ENCODE measurements at places on chromosomes 16 and 17. TPM values are rescaled to one million over a fixed set of nuclear protein-coding genes. Genes with fewer than 3 reads are reported as not detected.
A peak's percentile ranks its signal among the peaks of the same experiment; 100 is the strongest.

DNA sequence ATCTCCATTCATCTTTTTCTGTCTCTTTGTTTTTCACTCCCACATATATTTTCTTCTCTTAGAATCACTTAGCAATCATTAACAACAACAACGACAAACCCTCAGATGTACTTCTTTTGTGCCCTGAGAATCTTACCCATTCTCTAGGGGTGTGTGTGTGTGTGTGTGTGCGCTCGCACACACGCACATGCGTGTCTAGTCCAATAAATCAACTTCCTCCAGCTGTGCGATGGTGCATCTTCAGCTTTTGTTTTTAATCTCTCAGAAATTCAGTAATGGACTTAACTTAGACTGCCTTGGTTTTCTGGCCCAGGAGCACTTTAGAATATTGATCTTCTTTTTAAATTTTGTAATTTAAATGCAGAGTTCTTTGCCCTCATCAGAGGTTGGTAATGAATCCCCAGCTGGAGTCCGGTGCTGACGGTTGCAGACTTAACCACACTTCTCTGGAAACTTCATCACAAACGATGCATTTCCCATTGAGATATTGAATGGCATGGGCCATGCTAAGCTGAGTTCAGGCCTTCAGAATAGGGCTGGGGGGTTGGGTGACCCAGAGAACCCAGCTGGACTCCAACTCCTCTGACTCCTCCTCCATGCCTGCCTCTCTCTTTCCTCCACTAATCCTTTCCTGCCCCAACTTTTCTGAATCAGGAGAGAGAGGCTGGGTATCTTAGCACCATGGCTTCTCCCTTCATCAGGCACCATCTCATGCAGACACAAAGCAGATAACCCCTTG is 193.9 kb downstream of the ZNF18 start:
- no peak for DNase-seq

GRB7 gene
- total RNA-seq: 19.3 TPM

- DNase-seq: no peak
Measured at GRCh38 chr16:84459533-84459894, 44.9 kb downstream of the MEAK7 start.

GRCh38 chr16:24988593-24989338 is 26.4 kb downstream of the ARHGAP17 start:
- no peak for DNase-seq

GRCh38 chr17:17902376-17902775 is 65.6 kb upstream of the SREBF1 start:
- DNase-seq: no peak

ACE gene
- total RNA-seq: 4.2 TPM

DNA sequence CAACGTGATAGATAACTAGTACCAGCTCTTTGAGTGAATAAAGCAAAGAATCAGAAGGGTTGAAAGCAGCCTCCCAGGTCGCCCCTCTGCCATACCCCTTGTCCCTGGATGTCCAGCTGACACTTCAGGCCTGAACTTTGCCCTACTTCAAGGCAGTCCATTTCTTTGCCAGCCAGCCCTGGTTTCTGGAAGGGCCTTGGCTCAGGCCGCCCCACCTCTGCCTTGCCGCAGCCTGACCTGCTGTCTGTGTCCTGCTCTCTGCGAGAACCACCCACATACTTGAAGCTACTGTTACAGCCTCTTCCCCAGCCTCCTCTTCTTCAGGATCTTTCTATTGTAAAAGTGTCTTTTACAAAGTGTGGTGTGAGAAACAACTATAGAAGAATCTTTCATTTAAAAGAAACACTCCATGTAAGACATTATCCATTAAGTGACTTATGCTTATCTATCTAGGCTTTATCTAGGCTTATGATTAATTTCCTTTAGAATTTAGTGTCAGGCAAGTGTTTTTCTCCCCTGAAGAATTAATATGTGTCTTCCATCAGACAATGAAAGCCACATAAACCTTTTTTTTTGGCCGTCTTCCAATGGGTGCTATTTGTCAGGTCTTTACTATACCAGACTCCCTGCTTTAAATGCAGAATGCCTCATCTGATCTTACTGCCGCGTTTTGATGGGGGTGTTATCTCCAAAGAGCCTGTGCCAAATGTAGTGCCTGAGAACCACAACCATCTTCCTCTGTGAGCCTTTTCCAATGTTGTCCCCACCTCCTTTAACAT is 133.9 kb downstream of the SOCS1 start:
- DNase-seq: no peak

TPSD1 gene
- total RNA-seq: not detected

FDXR gene
- 5.5 TPM for total RNA-seq

DNA sequence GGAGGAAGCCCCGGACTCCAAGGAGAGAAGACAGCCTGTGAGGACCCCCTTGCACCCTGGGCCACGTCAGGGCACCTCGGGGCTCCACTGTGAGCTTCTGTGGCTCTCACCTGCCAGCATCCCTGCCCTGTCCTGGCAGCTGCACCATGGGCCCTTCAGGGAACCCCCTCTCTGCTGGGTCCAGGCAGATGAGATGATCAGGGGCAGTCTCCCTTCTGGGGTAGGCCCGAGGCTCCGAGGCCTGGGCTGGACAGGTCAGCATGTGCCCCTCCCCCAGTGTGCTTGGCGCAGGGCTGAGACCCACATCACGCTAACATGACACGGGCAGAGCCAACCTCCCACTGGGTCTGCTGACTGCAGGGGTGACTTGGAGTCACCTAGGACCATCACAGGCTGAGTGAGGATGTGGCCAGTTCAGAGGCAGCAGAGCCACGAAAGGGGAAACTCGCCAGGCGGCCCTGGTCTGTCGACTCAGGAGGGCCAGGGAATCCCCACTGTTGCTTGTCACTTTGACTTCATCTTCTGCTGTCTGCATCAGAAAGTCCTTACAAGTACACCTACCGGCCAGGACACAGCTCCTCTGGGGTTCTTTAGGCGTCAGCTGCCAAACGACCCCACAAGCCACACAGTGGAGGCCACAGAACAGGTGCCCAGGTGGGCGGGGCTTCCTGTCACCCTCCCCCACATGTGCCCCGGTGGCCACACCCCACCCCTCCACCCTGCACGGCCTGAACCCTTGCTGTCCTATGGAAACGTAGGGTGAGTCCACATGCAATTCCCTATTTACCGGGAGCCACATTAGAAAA is 2.2 kb downstream of the GALNS start:
- DNase-seq: no peak

GRCh38 chr17:44522883-44523671 is 19.9 kb upstream of the GPATCH8 start:
- peak; percentile 59 for DNase-seq

DNA sequence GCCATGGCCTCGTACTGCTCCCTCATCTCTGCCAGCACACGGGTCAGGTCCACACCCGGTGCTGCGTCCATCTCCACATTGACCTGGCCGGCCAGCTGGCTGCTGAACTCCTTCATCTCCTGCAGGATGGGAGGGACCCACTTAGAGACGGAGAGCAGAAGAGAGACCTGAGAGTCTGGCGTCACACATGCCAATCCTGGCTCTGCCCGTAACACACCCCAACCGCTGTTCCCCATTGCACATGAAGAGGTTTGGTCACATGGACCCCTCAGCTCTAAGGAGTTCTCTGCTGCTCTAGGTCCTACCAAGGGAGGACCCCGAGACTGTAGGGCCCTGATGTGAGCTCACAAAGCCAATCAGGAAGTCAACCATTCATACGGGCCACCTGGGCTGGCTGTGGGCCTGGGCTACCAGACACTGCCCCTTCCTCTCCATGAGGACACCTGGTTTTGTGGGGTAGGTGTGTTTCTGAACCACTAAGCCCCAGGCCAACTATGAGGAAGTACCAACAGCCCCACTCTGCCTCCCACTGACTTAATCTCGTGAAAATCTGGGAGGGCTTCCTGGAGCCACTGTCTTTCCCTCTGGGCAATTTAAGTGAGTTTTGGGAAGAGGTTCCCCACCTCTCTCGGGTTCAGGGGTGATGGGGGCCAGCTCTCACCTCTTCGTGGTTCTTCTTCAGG is 2.4 kb downstream of the KRT15 start:
- no peak for DNase-seq

- DNase-seq: no peak
Measured at GRCh38 chr17:48388955-48389743, 40.9 kb downstream of the SKAP1 start.

- DNase-seq: no peak
Measured at GRCh38 chr16:59993101-59993500, 1259.0 kb upstream of the GOT2 start.

DNA sequence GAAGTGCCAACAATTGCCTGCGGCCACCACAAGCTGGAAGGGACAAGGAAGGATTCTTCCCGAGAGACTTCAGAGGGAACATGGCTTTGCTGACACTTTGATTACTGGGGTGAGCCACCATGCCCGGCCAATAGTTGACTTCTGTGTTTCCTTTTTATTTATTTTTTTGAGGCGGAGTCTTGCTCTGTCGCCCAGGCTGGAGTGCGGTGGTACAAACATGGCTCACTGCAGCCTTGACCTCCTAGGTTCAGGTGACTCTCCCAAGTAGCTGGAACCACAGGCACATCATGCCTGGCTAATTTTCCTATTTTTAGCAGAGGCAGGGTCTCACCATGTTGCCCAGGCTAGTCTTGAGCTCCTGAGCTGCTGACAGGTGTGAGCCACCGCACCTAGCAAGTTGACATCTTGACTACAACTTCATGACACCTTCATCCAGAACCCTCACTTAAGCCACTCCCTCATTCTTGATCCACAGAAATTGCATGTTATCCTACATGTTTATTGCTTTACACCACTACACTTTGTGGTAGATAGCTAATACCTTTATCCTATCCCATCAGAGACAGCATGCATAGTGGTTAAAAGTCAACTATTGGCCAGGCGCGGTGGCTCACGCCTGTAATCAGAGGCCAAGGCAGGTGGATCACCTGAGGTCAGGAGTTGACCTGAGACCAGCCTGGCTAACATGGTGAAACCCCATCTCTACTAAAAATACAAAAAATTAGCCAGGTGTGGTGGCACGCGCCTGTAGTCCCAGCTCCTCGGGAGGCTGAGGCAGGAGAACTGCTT is 16.1 kb upstream of the GPRC5C start:
- no peak for DNase-seq

DNA sequence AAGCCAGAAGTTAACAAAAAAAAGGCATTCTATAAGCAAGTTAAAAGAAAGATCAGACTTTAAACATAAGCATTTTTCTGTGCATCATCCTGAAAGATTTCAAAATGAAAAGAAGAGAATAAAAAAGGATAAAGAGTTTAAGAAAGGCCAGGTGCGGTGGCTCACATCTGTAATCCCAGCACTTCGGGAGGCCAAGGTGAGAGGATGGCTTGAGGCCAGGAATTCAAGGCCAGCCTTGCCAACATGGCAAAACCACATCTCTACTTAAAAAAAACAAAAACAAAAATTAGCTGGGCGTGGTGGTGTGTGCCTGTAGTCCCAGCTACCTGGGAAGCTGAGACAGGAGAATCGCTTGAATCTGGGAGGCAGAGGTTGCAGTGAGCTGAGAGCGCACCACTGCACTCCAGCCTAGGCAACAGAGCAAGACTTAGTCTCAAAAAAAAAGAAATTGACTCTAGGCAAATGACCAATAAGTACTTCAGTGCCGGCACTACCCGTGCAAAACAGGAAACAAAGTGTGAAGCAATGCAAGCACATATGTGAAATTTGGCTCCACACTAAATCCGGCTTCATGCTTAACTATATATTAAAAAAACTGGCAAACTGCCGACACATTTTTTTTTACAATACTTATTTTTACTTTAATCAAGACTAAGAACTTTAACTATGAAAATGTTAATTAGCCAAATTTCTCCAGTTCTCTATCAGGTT is 83.2 kb upstream of the C17orf78 start:
- DNase-seq: no peak

ITGAL gene
- total RNA-seq: 9.6 TPM

All from omental fat pad (tissue), 4 donors.